Activated CD4-positive, alpha-beta T cell treated with anti-CD3 and anti-CD28 coated beads, Interleukin-2, amount 10 ng/mL, durations not matched to agents 7 days and 5 days (primary cell): ENCODE measurements at places on chromosomes 7 and 10. TPM values are rescaled to one million over a fixed set of nuclear protein-coding genes. Genes with fewer than 3 reads are reported as not detected.

GRCh38 chr10:83127942-83128575, 1011.2 kb upstream of the GHITM start:
- no peak overlapping the region for H3K4me3 ChIP-seq
- H3K4me1 ChIP-seq: no peaks in the 10 kb centered on the region
- H3K27me3 ChIP-seq: no peaks in the 10 kb centered on the region
- no peak overlapping the region for H3K27ac ChIP-seq

GRCh38 chr10:79244841-79245504, 102.3 kb upstream of the PPIF start:
- no peaks in the 10 kb centered on the region for H3K27me3 ChIP-seq
- peaks cover 7% of the 10 kb centered on the region for H3K36me3 ChIP-seq
- DNase-seq: peak; percentile 39
- H3K4me3 ChIP-seq: peak overlapping the region; percentile 75
- peaks cover 76% of the 10 kb centered on the region for H3K4me1 ChIP-seq

GRCh38 chr10:102335184-102335583, 60.3 kb upstream of the NFKB2 start:
- H3K36me3 ChIP-seq: peaks cover 8% of the 10 kb centered on the region
- no peak overlapping the region for H3K4me3 ChIP-seq
- no peaks in the 10 kb centered on the region for H3K4me1 ChIP-seq
- no peaks in the 10 kb centered on the region for H3K27me3 ChIP-seq

- no peak overlapping the region for H3K4me3 ChIP-seq
- no peaks in the 10 kb centered on the region for H3K36me3 ChIP-seq
- peaks cover 3% of the 10 kb centered on the region for H3K27me3 ChIP-seq
- H3K4me1 ChIP-seq: no peaks in the 10 kb centered on the region
- no peak for DNase-seq
Measured at GRCh38 chr10:91683975-91684374, 51.1 kb upstream of the PPP1R3C start.

- no peak for DNase-seq
- no peak overlapping the region for H3K27ac ChIP-seq
- no peaks in the 10 kb centered on the region for H3K4me1 ChIP-seq
Measured at GRCh38 chr7:108724251-108725100, 154.8 kb downstream of the DNAJB9 start.

C10orf67 gene
- total RNA-seq: 0.15 TPM

GRCh38 chr10:13247246-13247645, 13.1 kb upstream of the UCMA start:
- no peaks in the 10 kb centered on the region for H3K4me1 ChIP-seq
- H3K4me3 ChIP-seq: no peak overlapping the region

GSDME gene
- total RNA-seq: 1.8 TPM

- no peak for DNase-seq
- H3K27ac ChIP-seq: no peak overlapping the region
- H3K4me1 ChIP-seq: no peaks in the 10 kb centered on the region
- H3K36me3 ChIP-seq: no peaks in the 10 kb centered on the region
- H3K27me3 ChIP-seq: no peaks in the 10 kb centered on the region
- no peak overlapping the region for H3K4me3 ChIP-seq
Measured at GRCh38 chr7:154676422-154677073, 326.4 kb downstream of the PAXIP1 start.

DNA sequence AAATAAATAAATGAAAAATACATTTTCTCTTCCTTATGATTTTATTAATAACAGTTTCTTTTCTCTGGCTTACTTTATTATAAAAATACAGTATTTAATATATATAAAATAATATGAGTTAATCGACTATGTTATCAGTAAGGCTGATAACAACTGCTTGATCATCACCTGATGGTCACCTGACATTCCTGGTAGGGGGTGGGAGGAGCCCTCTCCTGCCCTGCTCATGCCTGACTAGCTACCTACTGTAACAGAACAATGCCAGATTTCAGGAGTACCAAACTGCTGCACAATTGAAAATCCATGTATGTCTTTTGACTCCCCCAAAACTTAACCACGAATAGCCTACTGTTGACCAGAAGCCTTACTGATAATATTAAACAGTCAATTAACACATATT, 1.3 kb upstream of the APBB1IP start:
- H3K36me3 ChIP-seq: peaks cover 21% of the 10 kb centered on the region
- no peaks in the 10 kb centered on the region for H3K27me3 ChIP-seq
- H3K4me3 ChIP-seq: no peak overlapping the region

- H3K4me1 ChIP-seq: peaks cover 24% of the 10 kb centered on the region
- peak overlapping the region; percentile 10 for H3K27ac ChIP-seq
- DNase-seq: peak; percentile 11
- H3K4me3 ChIP-seq: peak overlapping the region; percentile 74
Measured at GRCh38 chr7:36153571-36154097, 580 bp downstream of the EEPD1 start.

SCIN gene
- 1.6 TPM for total RNA-seq

PKD2L1 gene
- not detected for total RNA-seq

BAMBI gene
- total RNA-seq: not detected

GRCh38 chr10:96125142-96125515, 5.0 kb upstream of the ZNF518A start:
- no peak for DNase-seq
- peaks cover 14% of the 10 kb centered on the region for H3K4me1 ChIP-seq
- H3K36me3 ChIP-seq: peaks cover 14% of the 10 kb centered on the region
- H3K27me3 ChIP-seq: peaks cover 47% of the 10 kb centered on the region

DNA sequence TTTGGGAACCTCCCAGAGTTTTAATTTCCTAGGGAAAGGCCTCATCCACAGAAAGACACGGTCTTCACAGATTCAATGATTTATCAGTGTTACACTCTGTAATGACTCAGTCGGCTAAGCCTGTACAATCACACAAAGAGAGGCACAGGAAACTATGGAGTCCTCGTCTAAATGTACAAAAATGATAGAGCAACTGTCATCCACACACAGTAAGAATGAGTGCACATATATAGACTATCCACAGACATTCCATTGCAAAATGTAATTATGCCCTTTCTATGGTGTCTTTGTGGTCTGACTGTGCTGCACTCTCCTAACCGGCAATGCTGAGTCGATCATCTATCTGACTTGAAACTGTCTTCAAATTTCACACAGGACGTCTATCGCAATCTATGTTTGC, 3.5 kb upstream of the NAMPT start:
- H3K36me3 ChIP-seq: no peaks in the 10 kb centered on the region
- H3K4me1 ChIP-seq: peaks cover 15% of the 10 kb centered on the region
- peaks cover 4% of the 10 kb centered on the region for H3K27me3 ChIP-seq
- no peak overlapping the region for H3K4me3 ChIP-seq
- no peak overlapping the region for H3K27ac ChIP-seq
- DNase-seq: no peak

DNA sequence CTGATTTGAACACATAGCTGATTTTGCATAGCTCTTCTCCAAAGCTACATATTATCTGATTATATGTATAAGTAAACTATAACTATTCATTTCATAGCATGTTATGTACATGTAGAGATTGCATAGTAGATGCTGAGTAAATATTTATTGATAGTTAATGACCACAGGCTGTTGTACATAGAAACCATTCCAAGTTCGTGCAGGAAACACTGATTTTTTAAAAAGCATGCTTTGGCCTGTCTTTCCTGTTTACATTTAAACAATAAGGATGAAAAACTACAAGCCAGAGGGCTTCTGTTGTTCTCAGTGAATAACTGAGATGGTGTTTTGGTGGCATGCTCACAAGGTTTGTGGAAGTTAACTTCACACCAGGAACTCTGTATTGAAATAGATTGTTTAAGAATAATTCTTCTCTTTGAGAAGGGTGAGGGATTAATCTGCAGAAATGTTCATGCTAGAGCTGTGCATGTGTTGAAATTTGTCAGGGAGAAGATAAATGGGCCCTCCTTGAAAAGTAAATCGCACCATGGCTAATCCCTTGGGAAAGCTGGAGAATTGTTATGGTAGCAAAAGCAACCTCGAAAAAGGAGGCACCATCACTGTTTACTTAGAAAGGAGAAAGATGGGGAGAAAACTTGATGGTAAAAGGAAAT, 120.2 kb upstream of the SP8 start:
- DNase-seq: no peak
- no peaks in the 10 kb centered on the region for H3K36me3 ChIP-seq
- H3K27me3 ChIP-seq: no peaks in the 10 kb centered on the region
- H3K4me3 ChIP-seq: no peak overlapping the region

HKDC1 gene
- total RNA-seq: 10.9 TPM

GRCh38 chr7:151688236-151688780, 168.6 kb upstream of the RHEB start:
- no peaks in the 10 kb centered on the region for H3K36me3 ChIP-seq
- no peaks in the 10 kb centered on the region for H3K4me1 ChIP-seq
- no peak overlapping the region for H3K27ac ChIP-seq
- DNase-seq: no peak
- no peaks in the 10 kb centered on the region for H3K27me3 ChIP-seq

GRCh38 chr10:42475168-42476098, 162.9 kb downstream of the ZNF33B start:
- H3K36me3 ChIP-seq: no peaks in the 10 kb centered on the region
- peaks cover 6% of the 10 kb centered on the region for H3K4me1 ChIP-seq
- H3K4me3 ChIP-seq: no peak overlapping the region
- peaks cover 28% of the 10 kb centered on the region for H3K27me3 ChIP-seq
- no peak for DNase-seq
- no peak overlapping the region for H3K27ac ChIP-seq

DNA sequence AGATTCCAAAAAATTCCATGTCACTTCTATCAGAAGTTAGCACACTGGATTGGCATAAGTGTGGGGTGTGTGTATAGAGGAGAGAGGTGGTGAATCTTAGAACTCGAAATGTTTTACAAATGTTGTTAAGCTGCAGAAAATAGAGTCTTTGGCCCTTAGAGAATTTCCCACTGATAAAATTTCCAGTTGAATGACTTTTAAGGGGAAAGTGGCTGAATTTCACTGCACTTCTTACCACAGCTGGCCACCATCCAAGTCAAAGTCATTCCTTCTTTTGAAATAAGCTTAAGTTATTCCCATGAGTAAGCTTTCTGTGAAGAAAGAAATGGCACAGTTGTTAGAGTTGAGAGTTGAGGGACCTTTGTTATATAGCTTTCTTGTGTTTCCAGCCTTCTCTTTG, 13.9 kb downstream of the VCL start:
- H3K4me3 ChIP-seq: no peak overlapping the region
- peak overlapping the region; percentile 57 for H3K27ac ChIP-seq
- no peaks in the 10 kb centered on the region for H3K27me3 ChIP-seq
- H3K36me3 ChIP-seq: peaks cover 27% of the 10 kb centered on the region
- no peak for DNase-seq
- H3K4me1 ChIP-seq: peaks cover 48% of the 10 kb centered on the region

- H3K4me3 ChIP-seq: no peak overlapping the region
- no peaks in the 10 kb centered on the region for H3K4me1 ChIP-seq
- DNase-seq: no peak
- no peaks in the 10 kb centered on the region for H3K36me3 ChIP-seq
- no peak overlapping the region for H3K27ac ChIP-seq
Measured at GRCh38 chr10:36183726-36184125, 541.6 kb upstream of the FZD8 start.
